ENCODE measurements at places on chromosomes 5 and 9. TPM values are rescaled to one million over a fixed set of nuclear protein-coding genes. Genes with fewer than 3 reads are reported as not detected.

Gene INSL4
- not detected for total RNA-seq

GRCh38 chr5:65043843-65044359 is 275.2 kb downstream of the CWC27 start:
- DNase-seq, result no peak

Gene B4GALT7
- 13.5 TPM for total RNA-seq

GRCh38 chr9:77977210-77977611 is 54.4 kb downstream of the GNAQ start:
- peak; percentile 64 for DNase-seq

DNA sequence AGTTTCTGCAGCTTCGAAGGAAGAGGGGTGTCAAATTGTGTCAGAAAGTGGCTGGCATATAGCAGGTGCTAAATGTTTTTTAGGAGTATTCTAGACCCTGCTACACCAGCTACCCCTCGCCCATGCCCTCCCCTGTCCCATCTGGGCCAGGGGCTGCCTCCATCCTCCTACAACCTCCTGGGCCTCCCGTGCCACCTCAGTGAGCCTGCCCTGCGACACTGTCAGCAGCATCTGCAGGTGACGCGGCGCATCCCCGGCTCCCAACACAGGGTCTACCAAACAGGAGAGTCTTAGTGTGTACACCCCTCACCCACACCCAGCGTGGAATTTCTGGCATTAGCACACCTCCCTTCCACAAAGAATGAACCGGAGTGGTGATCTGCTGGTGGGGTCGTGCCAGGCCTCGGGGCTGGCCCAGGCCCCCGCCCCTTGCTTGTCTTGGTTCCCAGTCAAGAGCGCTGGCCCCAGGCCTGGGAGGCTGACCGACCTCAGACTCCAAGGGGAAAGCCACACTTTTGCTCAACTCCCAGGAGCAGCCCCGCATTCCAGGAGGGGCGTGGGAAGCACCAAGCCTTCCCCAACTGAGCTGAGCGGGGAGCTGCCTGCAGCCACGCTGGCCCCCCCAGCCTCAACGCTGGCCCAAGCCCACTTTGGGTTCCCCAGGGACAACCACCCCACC is 55.2 kb downstream of the NEURL1B start:
- no peak for DNase-seq

Gene BASP1
- total RNA-seq, result 3.4 TPM

- no peak for DNase-seq
Observed at GRCh38 chr9:16090907-16091629, 538.2 kb downstream of the CCDC171 start.

DNA sequence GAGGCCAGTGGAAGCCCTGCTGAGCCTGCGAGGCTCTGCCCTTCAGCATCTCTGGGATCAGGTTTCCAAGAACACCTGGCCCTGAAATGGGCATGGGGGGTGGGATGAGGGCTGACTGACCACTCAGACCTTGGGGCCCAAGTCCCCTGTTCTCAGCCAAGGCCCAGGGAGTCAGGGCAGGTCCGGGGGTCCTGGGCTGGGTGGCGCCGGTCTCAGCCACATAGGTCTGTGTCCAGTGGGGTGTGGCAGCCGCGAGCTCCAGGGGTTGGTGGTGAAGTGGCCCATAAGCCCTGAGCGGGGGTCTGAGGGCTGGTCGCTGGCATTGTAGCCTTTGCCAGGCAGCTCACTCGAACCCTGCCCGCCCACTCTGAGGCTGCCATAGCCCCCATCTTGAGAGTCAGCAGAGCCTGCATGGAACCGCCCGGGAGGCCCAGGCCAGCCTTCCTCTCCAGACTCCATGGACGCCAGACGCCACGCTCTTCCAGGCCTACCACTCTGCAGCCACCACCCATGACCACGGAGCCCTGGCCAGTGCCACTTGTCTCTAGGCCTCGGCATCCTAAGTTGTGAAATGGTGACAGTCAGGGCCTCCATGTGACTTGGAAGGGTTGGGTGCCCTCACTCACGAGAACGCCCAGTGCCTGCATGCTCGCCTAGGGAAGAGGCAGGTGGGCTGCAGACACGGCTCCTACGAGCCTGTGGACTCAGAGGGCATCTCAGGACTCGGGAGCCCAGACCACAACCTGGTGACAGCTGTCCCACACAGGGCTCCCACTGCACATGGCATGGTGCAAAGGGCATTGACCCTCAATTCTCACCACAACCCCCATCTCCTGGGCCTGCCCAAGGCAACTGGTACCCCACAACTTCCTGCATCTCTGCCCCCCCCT is 6.7 kb upstream of the DBH start:
- no peak for DNase-seq

GRCh38 chr9:73437758-73438157 is 286.1 kb downstream of the ANXA1 start:
- no peak for DNase-seq

GRCh38 chr9:106954974-106955850 is 92.2 kb downstream of the ZNF462 start:
- no peak for DNase-seq
